Kidney (tissue), 22 donors: ENCODE measurements at places on chromosomes 5 and 9. TPM values are rescaled to one million over a fixed set of nuclear protein-coding genes. Genes with fewer than 3 reads are reported as not detected.

DNA sequence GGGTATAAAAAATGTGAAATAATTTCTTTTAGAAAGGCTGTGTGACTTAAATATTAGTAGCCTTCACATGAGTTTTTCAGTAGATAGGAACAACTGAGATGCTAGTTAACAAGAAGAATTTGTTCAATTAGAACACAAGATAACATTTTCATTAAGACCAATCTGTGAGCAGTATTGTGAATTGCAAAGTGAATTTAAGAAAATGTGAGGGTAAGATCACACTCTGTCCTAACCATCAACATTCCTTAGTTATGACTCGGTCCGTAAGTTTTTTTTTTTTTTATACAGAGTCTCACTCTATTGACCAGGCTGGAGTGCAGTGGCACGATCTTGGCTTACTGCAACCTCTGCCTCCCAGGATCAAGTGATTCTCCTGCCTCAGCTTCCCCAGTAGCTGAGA, 180.2 kb upstream of the EGFLAM start:
- DNase-seq = no peak

DNA sequence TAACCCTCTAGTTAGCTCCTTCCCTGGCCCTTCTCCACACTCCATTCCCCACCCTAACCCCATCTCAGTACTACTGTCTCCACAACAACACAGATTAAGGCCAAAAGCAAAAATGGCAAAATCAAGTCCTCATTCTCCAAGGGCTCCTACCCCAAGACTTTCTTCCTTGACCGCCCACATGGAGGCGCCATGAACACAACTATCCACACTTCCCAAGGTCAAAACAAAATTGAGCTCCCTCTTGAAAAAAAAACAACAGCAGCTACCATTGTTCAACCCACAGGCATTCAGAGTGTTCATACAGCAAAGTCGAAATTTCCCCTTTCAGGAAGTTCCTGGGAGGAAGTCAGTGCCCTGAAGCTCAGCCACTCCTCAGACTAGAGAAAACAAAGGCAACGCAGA, 54.4 kb downstream of the GNAQ start:
- peak; percentile 45 for DNase-seq

GAS1 gene
- total RNA-seq = 8.2 TPM

- DNase-seq = peak; percentile 13
Measured at GRCh38 chr5:41748631-41749030, 121.6 kb downstream of the OXCT1 start.
